GM23338 (cell line): ENCODE measurements at places on chromosomes 12 and 14. TPM values are rescaled to one million over a fixed set of nuclear protein-coding genes. Genes with fewer than 3 reads are reported as not detected.

DNA sequence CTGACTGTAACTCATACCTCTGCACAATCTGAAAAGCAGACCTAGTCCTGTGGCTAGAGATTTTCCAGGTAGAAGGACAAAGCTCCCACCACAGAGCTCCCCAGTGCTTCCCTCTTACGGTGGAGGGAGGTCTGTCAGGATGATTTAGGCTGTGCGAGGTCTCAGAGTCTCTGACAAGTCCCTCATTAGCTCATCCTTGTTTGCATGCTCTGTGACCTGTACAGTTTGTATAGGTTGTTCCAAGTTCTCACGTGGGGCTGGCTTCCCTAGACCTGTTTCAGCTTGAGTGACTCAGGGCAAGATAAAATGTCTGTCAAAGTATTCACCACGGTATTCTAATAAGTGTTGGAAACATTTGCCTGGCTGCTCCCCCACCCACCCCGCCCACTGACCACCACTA lies 34.8 kb downstream of the ASCL1 start:
- no peak for DNase-seq
- no peak overlapping the region for H3K4me3 ChIP-seq
- no peaks in the 10 kb centered on the region for H3K4me1 ChIP-seq
- no peak overlapping the region for H3K27ac ChIP-seq
- no peaks in the 10 kb centered on the region for H3K27me3 ChIP-seq

- H3K36me3 ChIP-seq, result no peaks in the 10 kb centered on the region
- H3K27me3 ChIP-seq, result peaks cover 70% of the 10 kb centered on the region
- no peak within 1 kb of the TSS for H3K27ac ChIP-seq
These were observed at the start of gene NTN4 for GRCh38 chr12:95790033-95790916. Gene NTN4 (minus strand): TSS chr12:95790764. CDS start chr12:95790309, 455 bp downstream.

DNA sequence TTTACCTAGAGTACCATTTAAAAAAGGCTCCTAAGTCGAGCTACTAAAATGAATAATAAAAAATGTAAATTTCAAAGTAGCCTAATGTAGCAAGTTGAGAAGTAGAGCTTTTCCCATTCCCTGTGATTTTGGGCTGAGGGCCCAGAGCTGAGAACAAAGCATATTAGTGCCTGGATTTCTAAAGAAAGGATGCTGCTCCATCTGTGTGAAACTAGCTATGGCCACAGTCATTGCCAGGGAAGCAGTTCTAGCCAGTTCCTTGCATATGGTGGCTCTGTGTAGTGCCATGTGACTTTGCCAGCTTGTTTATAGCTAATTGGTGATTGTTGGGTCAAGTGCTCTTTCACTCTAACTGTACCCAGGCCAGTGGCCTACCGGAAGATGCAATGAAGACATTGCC lies 20.4 kb upstream of the FBXO33 start:
- no peaks in the 10 kb centered on the region for H3K27me3 ChIP-seq
- H3K4me1 ChIP-seq, result no peaks in the 10 kb centered on the region
- no peaks in the 10 kb centered on the region for H3K36me3 ChIP-seq
- no peak overlapping the region for H3K27ac ChIP-seq

GRCh38 chr14:55869397-55870049 lies 248.7 kb upstream of the PELI2 start:
- H3K27ac ChIP-seq, result no peak overlapping the region
- no peak overlapping the region for H3K4me3 ChIP-seq
- no peaks in the 10 kb centered on the region for H3K27me3 ChIP-seq
- H3K36me3 ChIP-seq, result no peaks in the 10 kb centered on the region

DNA sequence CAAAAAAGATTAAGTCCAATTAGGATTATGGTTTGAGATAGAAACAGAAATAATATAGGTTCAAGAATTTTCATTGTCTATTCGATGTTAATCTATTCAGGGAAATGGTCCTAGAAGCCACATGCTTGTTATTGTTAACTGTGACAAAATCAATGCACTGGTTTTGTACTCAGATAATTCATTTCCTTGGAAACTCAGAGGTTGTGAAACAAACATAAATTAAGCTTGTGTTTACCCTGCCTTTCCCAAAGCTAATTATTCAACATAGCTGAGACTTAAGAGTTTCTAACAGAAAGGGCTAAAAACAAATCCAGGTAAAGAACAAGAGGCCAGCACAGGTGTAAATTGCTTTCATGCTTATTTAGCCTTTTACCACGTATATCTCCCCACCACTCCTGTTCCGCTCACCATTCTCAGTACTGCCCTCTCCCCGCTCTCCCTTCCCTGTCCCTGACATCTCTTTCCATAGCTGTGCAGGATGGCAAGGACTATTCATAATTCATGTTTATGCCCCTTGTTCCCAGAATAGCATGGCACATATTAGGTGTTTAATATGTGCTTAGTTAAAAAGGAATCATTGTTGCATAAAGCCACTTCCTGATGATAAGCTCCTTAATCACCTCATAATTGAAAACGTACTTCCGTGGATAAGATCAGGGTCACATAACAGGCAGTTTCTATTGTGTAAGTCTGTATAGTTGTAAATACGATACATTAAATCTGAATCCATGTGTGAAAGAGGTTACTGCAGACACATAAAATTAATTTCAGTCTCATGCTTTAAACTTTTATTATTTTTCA lies 131.8 kb upstream of the USP15 start:
- no peak overlapping the region for H3K27ac ChIP-seq
- no peak for DNase-seq
- no peaks in the 10 kb centered on the region for H3K27me3 ChIP-seq

BDKRB2 gene
- 0.14 and 0.54 TPM in 2 replicates for total RNA-seq

AKAP3 gene
- total RNA-seq, result 1.9 and 3.2 TPM in 2 replicates

- peaks cover 26% of the 10 kb centered on the region for H3K4me1 ChIP-seq
- peak overlapping the region; percentile 95 for H3K4me3 ChIP-seq
- peaks cover 4% of the 10 kb centered on the region; the same call in 1 of the 2 replicates for H3K36me3 ChIP-seq
- peak; percentile 60 for DNase-seq
These were observed 614 bp upstream of the ARF6 start for GRCh38 chr14:49892301-49892635.

FIGNL2 gene
- 4.1 and 5.2 TPM in 2 replicates for total RNA-seq

DLK1 gene
- total RNA-seq, result 0.54 and 1.1 TPM in 2 replicates

GRCh38 chr14:104132981-104133380 lies 5.4 kb upstream of the KIF26A start:
- H3K4me3 ChIP-seq, result no peak overlapping the region
- H3K36me3 ChIP-seq, result no peaks in the 10 kb centered on the region
- H3K4me1 ChIP-seq, result no peaks in the 10 kb centered on the region; the same call in 1 of the 2 replicates
- H3K27ac ChIP-seq, result no peak overlapping the region
- DNase-seq, result peak; percentile 73

DNA sequence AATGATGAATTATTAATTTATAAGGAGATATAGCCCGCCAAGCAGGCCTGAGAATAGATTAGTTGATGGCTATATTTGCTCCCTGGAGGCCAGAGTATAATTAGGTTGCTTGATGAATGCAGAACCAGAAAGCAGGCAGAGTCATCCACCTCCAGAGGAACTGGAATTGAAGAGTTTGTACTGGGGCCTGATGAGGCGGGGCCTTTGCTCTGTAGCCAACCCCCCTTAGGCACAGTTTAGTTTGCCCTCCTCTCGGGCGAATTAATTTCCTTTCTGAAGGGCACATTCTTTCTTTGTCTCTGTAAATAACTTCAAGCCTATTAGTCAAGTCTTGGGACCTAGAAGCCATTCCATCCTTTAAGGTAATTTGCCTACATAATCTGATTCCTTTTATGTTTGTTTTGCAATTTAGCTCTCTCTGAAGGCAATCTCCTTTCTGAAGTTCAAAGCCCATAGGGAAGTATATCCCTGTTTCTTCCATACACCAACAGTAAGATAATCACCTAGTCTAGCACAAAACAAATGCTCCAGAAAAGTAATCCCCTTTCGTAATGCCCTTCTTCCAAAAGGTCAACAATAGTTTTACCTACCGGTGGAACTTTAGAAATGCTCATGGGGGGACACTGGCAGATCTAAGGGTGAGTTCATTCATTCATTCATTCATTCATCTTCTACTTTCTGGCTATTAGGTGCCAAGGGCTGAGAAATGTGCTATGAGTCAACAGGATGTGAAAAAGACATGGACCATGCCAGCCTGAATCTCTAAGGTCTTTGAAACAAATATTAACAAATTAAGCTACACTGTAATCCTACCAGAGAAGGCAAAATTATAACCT lies 84.8 kb upstream of the NUDT4 start:
- no peak overlapping the region for H3K4me3 ChIP-seq
- H3K27me3 ChIP-seq, result no peaks in the 10 kb centered on the region
- no peak for DNase-seq
- H3K36me3 ChIP-seq, result no peaks in the 10 kb centered on the region

- no peaks in the 10 kb centered on the region for H3K36me3 ChIP-seq
- H3K4me3 ChIP-seq, result no peak overlapping the region
- no peak for DNase-seq
- peaks cover 4% of the 10 kb centered on the region; the same call in 1 of the 2 replicates for H3K4me1 ChIP-seq
- no peak overlapping the region for H3K27ac ChIP-seq
These were observed 291.4 kb downstream of the NAV3 start for GRCh38 chr12:78121969-78122610.

SERPINA1 gene
- not detected in 2 replicates for total RNA-seq

PMEL gene
- 81.6 and 108 TPM in 2 replicates for total RNA-seq

- no peaks in the 10 kb centered on the region for H3K36me3 ChIP-seq
- no peak overlapping the region for H3K27ac ChIP-seq
- no peaks in the 10 kb centered on the region for H3K27me3 ChIP-seq
- peaks cover 15% of the 10 kb centered on the region for H3K4me1 ChIP-seq
- H3K4me3 ChIP-seq, result no peak overlapping the region
- DNase-seq, result no peak
These were observed 24.2 kb downstream of the CRACR2A start for GRCh38 chr12:3728686-3729085.

- peaks cover 100% of the 10 kb centered on the region for H3K27me3 ChIP-seq
- no peak overlapping the region for H3K27ac ChIP-seq
- H3K36me3 ChIP-seq, result no peaks in the 10 kb centered on the region
These were observed 1.7 kb upstream of the SIX6 start for GRCh38 chr14:60506985-60507829.
